Activated T-helper 1 cell treated with Interleukin-2 at 50 U/mL for 16 hours (primary cell): ENCODE measurements at places on chromosomes 2 and 18.

DNA sequence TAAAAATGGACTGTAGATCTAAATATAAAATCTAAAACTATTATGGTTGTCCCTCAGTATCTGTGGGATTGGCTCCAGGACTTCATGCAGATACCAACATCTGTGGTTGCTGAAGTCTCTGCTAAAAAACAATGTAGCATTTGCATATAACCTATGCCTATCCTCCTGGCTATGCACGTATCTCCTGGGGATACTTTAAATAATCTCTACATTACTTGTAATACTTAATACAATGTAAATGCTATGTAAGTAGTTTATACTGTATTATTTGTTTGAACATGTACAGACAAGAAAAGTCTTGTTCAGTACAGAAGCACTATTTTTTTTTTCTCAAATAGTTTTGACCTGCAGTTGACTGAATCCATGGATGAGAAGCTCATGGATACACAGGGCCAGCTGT is 134.9 kb downstream of the ZAP70 start:
- no peak for DNase-seq

- no peak for DNase-seq
Measured at GRCh38 chr2:225566798-225567197, 167.3 kb downstream of the NYAP2 start.

DNA sequence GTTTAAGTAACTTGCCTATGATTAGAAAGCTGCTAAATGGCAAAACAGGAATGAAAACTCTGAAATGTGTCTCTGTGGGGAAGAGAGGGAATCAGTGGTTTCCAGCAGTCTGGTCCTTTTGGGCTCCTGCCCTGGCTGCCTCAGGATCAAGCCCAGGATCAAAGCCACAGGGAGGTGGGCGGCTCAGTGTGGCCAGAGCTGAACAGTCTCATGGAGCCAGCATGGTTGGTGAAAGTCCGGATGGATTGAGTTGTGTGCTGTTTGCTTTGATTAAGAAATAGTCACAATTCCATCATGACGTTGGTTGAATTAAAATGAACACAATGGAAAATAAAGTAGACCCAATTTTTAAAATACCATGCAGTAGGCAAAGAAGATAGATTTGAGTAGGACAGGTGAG is 344.2 kb downstream of the LPIN1 start:
- DNase-seq, result no peak

- no peak for DNase-seq
Measured at GRCh38 chr2:205086662-205087061, 541.4 kb downstream of the PARD3B start.

DNA sequence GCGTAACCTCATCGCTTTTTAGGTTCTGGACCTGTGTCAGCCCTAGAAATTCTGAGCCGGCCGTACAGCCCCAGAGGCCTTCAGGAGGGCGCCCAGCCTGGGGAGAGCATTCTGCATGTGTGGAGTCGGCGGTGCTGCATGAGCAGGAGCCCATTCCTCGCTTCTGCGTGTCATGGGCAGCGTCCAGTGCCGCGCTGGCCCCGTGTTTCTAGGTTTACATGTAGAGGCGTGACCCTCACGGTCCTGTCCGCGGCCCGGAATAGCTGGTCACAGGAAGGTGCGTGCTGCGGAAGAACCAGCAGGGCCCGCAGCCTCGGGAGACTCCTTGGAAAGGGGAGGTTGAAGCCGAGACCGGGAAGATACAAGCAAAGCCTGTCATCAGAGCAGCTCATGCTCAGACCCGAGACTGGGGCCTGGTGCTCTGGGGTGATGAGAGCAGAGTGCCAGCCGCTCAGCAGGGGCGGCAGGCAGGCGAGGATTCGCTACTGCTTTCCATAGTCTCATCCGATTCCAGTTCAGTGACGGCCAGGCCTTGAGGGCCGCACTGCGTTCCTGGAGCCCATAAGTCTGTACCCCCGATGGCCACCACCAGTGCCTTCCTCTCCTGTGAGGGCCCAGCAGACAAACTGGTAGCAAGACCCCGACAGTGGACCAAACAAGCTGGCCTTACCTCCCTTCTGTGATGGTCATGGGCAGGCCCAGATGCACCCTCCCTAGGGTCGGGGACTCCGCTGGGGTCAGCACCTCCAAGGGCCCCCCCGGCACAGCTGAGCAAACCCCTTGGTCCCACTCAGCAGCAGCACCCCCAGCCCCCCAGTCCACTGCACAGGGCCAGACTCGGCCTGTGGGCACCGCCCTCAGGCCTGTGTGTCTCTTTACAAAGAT is 15.6 kb upstream of the NFATC1 start:
- DNase-seq, result no peak

GRCh38 chr2:51722311-51722710 is 690.4 kb upstream of the NRXN1 start:
- no peak for DNase-seq

- no peak for DNase-seq
Measured at GRCh38 chr2:58853420-58853819, 612.3 kb upstream of the FANCL start.

- DNase-seq, result no peak
Measured at GRCh38 chr18:25306671-25307070, 45.3 kb downstream of the ZNF521 start.

GRCh38 chr2:74873012-74873665 is 39.2 kb downstream of the HK2 start:
- no peak for DNase-seq

- no peak for DNase-seq
Measured at GRCh38 chr2:123518367-123518766, 506.7 kb upstream of the CNTNAP5 start.

GRCh38 chr2:9375857-9376428 is 47.4 kb downstream of the ITGB1BP1 start:
- DNase-seq, result no peak

DNA sequence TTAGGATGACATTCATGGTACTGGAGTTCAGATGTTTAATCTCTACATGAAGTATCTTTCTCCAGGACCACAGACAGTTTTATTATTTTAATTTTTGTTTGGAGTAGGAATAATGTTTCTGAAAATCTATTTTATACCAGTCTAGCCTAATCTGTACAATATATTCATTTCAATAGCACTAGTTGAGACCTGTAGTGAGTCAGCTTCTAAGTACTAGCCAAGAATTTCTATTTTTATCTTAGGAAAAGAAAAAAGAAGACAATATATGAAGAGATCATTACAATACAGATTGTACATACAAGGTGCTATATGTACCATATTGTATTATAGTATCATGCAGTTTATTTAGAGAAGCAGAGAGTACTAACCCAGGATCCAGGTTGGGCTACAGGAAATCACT is 826.9 kb upstream of the PIK3C3 start:
- no peak for DNase-seq

DNA sequence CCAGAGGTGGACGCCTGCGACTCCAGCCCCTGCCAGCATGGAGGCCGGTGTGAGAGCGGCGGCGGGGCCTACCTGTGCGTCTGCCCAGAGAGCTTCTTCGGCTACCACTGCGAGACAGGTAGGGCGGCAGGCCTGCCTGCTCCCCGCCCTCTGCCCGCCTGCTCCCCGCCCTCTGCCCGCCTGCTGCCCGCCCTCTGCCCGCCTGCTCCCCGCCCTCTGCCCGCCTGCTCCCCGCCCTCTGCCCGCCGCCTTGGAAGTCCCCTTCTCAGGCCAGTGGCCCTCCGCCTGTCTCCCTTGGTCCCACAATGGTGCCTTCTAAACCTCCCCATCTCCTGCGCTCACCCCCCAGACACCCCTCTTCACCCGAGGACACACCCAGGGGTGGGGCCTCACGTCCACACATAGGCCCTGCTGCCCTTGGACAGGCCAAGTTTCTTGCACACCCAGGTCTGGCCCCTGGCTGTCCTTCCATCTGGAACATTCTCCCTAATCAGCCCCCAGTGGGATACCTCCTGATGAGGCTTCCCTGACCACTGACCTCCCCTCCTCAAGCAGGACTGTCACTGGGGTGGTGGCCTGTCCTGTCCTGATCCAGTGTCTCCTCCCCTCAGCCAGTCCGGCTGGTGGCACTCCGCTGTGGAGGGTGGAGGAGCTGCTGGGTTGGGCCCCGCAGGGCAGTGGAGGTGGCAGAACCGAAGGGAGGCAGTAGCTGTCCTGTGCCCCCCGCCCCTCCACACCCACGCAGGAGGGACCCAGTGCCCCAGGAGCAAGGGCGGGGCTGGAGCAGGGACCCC is 37.9 kb downstream of the MTERF4 start:
- DNase-seq, result peak; percentile 29

DNA sequence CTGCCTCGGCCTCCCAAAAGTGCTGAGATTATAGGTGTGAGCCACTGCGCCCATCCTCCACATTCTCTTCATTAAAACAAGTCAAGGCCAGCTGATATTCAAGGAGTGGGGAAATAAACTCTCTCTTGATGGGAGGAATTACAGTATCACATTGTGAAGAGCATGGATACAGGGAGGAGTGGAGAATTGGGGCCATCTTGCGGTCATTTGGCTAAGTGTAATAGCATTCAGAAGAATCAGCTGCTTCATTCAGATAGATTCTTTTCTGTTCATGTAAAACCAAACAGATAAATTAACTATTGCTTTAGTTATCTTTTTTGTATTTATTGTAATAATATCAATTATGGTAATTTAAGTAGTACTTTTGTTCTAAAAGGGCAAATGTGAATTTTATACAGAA is 156.3 kb downstream of the UBR3 start:
- no peak for DNase-seq

DNA sequence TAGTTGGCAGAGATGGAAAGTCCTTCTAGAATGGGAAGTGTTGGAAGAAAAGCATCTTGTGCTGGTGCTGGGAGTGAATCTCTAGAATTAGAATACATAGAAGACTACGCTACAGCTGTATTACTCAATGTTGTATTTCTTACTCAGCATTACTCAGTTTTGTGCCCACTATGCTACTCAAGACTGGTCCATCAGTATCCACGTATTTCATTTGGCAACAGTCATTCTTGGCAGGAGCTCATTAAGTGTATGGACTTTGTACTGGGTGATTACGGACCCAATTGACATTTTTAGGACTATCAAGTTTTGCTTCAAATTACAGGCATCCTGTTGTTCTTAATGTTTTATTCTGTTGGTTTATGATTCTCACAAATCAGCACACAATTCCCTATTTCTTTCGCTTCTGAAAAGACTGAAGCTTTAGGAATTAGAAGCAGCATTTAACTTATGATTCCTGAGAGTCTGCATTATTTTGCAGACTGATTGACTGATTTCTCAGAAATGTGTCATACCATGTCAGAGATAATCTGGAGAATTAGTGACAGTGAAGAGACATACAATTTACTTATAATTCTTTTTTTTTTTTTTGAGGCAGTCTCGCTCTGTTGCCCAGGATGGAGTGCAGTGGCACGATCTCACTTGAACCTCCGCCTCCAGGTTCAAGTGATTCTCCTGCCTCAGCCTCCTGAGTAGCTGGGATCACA is 136.9 kb downstream of the MYO3B start:
- DNase-seq, result no peak

DNA sequence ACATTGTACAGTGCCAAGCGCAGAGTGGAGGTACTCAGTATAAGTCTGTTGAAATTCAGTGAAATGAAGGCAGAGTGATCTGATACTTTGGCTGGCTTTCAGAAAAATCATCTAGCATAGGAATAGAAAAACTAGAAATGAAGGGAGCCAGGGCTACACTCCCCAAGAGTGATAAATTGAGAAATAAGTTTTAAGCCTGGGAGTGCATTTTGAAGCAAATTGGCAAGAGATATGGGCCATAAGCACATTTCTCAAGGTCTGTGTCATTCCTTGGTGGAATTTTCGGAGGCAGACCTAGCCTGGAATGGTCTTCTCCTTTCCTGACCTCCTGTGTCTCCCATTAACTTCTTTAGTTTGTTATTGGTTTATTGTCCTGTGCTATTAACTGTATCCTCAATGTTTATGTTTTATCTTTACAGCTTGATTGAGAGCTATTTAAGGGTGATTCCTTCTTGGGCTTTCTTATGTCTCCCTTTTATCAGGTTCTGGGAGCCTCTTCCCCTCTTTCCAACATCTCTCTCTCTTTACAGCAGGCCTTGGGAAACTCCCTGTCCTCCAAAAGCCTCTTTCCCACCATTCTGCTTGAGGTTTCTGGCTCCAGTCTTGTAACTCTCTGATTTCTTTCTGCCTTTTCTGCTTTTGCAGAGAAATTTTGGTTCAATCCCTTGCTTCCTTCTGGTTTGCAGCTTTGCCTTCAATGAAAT is 649.5 kb downstream of the SLC4A3 start:
- no peak for DNase-seq

GRCh38 chr2:37168217-37168981 is 11.6 kb upstream of the EIF2AK2 start:
- no peak for DNase-seq

- no peak for DNase-seq
Measured at GRCh38 chr18:49648811-49649210, 87.0 kb downstream of the LIPG start.

GRCh38 chr2:16495509-16496208 is 170.0 kb downstream of the CYRIA start:
- DNase-seq, result no peak

GRCh38 chr2:70368545-70368944 is 66.7 kb upstream of the FAM136A start:
- no peak for DNase-seq

- no peak for DNase-seq
Measured at GRCh38 chr2:33067598-33067997, 120.8 kb downstream of the LTBP1 start.

GRCh38 chr18:40075616-40076015 is 1879.4 kb upstream of the PIK3C3 start:
- DNase-seq, result no peak

DNA sequence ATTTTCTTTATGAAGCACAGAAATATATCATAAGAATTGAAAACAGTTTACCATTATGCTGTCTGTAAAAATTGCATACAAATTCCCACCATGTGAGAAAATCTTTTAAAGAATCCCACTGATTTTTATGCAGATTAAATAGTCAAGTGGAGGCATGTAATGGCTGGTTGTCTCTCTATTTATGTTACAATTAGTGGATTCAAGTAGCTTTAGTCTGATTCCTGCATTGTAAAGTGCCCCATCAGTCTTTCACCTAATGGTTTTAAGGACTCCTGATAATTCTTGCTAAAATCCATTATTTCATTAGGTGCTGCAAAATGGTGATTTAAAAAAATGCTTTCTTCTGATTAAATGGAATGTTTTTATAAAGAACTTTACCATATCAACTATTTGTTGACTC is 148.4 kb upstream of the MYO3B start:
- no peak for DNase-seq

DNA sequence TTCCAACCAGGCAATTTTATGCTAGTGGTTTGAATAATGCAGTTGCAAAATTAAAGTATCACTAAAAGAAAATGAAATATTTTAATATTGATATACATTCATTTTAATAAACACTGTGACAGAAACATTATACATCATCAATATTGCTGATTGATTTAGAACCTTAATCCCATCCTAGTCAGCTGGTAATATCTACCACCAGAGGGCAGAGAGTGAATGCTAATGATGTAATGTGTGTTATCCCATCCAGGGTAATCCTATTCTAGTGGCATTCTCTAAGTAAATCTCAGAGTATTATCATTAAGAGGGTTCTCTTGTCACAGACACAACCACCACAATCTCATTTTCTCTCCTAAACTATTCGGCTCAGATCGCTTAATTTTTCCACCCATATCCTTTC is 477.4 kb downstream of the CPS1 start:
- DNase-seq, result no peak
